Activated CD4-positive, alpha-beta T cell treated with anti-CD3 and anti-CD28 coated beads, Interleukin-2, amount 10 ng/mL, durations not matched to agents 7 days and 5 days (primary cell): ENCODE measurements at places on chromosomes 6 and 20. TPM values are rescaled to one million over a fixed set of nuclear protein-coding genes. Genes with fewer than 3 reads are reported as not detected.

AHCY gene
- 59.9 TPM for total RNA-seq

PGBD1 gene
- 1.7 TPM for total RNA-seq

RHAG gene
- total RNA-seq, result not detected

DNA sequence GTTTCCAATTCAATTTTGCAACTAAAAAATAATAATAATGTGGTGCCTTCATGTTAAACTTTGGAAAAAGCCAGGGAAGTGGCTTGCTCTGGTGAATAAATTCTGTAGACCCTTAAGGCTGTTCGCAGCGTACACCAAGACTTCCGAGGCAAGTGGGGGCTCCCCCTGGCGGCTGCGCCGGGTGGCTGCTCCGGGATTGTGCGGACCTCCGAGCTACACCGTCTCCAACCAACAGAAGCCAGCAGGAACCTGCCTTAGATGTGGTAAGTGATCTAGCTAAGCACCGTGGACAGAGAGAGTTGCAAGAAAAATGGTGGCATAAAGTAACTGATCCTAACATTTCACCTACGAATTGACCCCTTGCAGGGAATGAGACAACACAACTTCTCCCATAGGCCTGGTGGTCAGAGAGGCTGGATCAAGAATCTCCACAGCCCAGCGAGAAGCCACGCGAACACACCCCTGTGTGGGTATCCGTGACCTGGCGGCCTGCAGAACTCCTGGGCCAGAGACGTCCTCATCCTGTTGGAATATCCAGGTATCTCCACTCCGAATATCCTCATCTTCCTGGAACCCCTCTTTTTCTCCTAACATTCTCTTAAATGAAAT is 69.6 kb downstream of the TBXT start:
- DNase-seq, result peak; percentile 48

GRCh38 chr6:16596616-16597331 is 164.5 kb downstream of the ATXN1 start:
- DNase-seq, result no peak

DNA sequence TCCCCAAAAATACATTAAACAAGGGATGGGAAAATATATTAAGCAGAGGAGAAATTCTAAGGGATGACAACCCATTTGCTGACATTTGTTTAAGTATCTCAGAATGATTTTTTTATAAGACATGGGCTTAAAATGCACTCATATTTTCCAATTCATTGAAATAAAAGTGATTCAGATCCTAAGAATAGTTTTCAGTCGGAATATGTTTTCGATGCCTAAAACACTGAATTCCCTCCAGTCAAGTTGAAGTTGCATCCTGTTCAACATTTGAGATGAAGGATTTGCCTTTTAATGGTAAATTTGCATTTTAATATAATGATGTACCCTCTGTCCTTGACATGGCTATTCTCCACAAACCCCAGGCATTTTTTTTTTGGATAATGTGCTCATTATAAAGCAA is 79.3 kb downstream of the PTCHD4 start:
- DNase-seq, result no peak

DNA sequence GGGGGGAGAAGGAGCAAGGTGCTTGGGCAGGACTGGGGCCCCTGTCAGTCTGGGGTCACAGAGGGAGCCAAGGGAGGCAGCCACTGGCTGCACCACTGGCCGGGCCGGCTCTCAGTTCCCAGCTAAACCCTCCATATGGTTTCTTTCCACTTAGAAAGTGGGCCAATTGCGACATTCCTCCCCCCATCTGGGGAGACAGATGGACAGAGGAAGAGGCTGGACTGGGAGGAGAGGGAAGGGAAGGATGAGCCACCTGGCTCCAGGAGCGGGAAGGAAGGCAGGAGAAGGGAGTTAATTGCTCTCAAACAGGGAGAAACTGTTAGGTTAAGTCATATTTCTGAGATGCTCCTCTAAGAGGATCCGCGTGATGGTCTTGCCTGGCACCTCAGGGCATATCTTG is 82.2 kb downstream of the GRM4 start:
- no peak for DNase-seq

DNA sequence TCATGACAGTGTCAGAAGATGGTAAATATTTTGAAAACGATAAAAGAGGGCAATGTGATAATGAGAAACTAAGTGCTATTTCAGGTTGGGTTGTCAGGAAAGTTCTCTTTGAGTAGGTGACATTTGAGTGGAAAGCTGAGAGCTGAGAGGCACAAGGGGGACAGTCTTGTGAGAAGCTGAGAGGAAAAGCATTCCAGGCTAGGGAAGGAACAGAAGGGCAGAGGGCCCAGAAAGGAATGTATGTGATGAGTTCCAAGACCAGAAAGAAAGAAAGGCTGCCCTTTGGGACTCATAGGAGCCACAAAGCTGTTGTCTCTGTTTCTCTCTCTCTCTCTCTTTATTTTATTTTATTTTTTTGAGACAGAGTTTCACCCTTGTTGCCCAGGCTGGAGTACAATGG is 7.6 kb upstream of the RNF182 start:
- no peak for DNase-seq

GRCh38 chr6:77778527-77778926 is 125.7 kb downstream of the MEI4 start:
- DNase-seq, result no peak

DNA sequence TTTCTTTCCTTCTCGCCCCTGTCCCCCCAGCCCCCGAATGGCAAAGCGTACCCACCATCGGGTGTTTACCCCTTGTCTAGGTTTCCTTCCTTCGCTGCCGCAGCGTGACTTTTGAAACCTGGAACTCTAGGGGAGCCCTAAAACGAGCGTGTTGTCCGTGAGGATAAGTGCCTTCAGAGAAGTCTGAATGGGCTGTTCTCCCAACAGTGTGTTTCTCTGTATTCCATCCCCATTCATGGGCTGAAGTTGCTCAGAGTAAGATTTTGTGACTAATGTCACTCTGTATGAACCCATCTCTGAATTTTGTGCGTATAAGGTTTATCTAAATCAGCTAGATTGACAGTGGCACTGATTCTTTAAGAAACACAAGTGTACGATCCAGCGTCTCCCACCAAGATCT is 949 bp downstream of the MACROD2 start:
- DNase-seq, result no peak

DNA sequence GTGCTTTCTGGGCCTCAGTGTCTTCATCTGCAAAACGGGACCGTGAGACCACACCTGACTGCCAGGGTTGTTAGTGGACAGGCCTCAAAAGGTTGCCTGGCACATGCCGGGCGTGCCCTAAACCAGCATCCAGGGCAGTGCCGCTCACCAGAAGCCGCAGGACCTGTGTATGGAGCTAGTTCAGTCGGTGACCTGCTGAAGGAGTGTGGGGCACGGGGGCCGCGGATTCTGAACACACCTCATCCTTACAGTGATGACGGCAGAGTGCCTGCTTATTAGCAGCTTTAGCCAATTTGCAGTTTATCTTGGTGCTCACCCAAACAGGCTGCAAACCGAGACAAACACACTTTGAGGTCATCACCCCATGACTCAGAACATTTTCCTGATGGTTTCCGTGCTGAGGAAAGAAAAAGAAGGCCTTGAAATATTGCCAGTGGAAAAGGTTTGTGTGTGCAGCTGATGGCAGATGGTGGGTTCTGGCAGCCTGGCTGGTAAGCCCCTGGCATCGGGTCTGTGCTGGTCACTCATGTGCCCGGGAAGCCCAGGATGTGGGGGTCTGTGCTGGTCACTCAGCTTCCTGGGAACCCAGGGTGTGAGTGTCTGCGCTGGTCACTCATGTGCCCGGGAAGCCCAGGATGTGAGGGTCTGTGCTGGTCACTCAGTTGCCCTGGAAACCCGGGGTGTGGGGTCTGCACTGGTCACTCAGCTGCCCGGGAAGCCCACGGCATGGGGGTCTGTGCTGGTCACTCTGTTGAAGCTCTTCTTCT is 153.8 kb downstream of the ERMARD start:
- no peak for DNase-seq

- DNase-seq, result no peak
Observed at GRCh38 chr6:39520916-39521315, 198.4 kb upstream of the KCNK16 start.

DNA sequence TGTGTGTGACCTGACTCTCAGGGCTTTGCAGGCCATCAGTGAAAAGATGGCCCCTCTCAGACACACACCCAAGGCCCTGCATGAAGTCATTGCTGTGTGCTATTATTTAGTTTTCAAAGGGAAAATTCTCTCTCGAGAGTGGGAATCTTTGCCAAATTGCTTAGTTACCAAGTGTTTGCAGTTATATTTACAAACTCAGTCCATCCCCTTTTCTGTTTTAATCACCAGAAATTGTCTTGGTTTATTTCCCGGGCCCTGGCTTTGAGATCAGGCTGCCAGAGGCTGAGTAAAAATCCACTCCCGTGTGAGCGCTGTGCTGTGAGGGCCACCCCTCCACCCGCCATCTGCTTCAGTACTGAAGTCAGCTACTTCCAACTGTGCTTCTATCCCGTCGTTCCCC is 163.1 kb downstream of the SOD2 start:
- no peak for DNase-seq

DNA sequence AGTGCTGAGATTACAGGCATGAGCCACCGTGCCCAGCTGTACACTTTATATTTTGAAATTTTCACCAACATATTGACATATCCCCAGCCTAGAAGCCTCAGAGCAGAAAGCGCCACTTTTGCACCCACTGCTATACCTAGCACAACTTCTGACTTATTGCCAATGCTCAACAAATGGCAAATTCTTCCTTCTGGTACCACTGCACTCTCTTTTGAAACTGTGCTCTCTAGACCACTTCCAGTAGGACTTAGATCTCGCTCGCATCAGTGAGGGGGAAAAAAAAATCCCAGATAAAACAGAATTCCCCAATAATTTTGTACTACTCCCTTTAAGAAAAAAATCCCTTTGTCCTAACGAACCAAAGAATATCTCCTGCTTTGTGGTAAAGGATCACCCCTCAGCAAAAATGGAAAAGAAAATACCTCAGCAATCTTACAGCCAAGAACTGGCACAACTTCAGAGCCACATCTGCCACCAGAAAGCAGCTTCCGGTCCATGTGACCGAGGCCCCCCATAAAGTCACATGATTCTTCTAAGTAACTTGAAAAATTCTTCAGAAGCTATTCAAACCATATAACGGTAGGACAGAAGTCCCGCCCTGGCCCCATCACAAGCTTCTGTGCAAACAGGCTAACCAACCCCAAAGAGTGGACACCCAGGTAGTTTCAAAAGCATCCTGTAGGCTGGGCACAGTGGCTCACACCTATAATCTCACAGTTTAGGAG is 18.5 kb upstream of the IL17F start:
- DNase-seq, result no peak

GRCh38 chr6:7145885-7146828 is 38.4 kb downstream of the RREB1 start:
- no peak for DNase-seq

GRCh38 chr6:11938285-11938890 is 73.7 kb upstream of the HIVEP1 start:
- DNase-seq, result no peak

- no peak for DNase-seq
Observed at GRCh38 chr6:157613011-157613522, 210.0 kb upstream of the SNX9 start.

DNA sequence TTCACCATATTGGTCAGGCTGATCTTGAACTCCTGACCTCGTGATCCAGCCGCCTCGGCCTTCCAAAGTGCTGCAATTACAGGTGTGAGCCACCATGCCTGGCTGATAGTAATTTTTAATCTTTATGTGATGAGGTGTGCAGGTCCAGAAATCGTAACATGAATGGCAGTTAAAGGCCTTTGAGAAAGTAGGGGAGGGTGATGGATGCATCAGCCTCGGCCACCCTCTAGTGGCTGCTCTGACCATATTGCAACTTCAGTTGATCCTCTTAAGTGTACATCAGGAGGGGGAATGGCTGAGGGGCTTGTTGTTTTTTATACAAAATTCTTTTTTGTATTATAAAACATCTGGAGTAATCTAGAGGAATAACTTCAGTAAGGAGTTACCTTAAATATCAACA is 193.0 kb downstream of the ZFAND3 start:
- no peak for DNase-seq
